ENCODE measurements at places on chromosomes 2 and 18.

DNA sequence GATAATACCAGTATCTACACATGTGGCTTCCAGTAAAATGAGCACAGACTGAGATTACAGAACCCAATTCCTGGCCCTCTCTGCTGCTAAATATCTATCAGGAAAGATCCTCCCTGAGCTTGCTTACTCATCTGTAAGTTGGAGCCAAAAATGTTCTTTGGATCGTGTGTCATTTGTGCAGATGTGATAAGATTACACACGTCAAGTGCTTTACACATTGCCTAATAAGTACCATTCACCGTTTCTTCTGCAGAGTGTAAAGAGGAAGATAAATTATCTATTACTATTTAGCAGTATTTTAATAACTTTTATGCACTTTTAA lies 23.2 kb upstream of the SLC20A1 start:
- no peak for DNase-seq

DNA sequence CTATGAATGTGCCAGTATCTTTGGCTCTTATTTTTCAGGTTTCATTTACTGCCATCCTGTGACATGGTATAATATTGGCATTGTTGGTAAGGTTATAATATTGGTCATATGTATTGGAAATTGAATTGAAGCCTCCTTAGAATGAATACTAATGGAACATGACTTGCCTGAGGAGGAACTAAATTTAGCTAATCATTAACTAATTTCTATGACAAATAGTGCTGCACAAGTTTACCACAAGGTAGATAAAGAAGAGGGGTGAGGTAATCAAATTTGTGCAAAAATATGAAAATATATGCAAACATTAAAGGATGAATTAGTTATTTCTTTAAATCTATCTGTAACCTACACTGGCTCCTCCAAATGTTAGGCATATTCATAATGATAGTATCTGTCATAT lies 43.2 kb upstream of the ORC2 start:
- no peak for DNase-seq

DNA sequence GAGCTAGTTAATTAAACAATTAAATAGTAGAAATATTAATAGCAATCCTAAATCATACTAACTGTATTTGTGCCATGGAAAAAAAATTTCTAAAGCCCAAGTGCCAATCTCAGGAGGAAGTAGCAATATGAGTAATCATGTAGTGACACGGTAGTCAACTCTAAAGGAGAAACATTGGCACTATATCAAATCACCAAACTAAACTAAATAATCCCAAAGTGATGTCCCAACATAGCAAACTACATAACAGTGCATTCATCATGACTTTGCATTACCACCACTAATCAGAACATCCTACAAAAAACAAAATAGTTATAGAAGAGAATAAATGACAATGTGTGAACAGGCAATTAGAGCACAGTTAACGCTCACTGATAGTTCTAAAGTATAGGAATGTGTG lies 195.1 kb downstream of the EXOC6B start:
- DNase-seq: no peak

DNA sequence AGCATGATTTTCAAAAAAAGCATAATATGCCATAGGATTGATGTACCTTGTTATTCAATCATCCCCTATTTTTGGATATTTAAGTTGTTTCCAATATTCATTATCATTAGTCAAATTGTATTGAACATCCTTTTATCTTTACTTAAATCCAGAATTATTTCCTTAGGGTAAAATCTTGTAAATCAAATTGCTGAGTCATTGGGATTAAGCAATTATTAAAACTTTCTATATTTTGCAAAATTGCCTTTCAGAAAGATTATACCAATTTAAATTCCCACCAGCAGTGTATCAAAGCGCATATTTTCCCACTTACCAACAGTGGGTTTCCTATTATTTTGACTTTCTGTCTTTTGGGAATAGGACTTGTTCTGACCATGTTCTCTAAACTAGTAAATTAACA lies 159.3 kb downstream of the SS18 start:
- no peak for DNase-seq

DNA sequence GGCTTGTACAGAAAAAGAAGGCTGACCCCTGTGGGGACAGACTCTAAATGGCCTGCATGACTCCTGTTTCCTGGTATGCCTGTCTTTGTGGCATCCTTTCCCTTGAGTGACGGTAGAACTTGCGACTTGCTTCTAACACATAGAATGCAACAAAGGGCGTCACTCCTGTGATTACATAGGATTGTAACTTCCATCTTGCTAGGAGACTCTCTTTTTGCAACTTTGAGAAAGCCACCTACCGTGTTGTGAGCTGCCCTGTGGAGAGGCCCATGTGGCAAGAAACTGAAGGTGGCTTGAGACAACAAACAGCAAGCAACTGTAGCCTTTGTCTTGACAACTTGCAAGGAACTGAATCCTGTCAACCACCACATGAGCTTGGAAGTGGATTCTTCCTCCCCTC lies 46.5 kb downstream of the THNSL2 start:
- DNase-seq: no peak

DNA sequence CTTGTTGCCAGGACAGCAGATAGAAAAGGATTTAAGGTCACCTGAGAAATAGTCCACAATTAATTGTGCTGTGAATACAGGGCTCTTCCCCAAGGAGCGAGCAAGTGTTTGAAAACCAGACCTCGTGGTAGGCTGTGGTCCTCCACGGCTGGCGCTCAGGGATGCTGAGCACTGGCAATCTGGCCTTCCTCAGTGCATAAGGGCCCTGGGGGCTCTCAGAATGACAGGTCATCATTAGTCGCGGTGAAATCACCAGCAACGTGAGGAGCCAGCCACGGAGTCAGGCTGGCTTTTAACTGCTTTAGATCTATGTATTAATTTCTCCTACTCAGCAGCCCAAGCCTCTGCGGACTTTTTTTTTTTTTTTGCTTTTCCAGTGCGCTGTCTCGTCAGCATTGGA lies 148.5 kb downstream of the FHOD3 start:
- DNase-seq: no peak

- DNase-seq: no peak
Observed at GRCh38 chr2:226875438-226876225, 39.8 kb downstream of the RHBDD1 start.

- DNase-seq: no peak
Observed at GRCh38 chr2:197281421-197281820, 29.2 kb downstream of the ANKRD44 start.

DNA sequence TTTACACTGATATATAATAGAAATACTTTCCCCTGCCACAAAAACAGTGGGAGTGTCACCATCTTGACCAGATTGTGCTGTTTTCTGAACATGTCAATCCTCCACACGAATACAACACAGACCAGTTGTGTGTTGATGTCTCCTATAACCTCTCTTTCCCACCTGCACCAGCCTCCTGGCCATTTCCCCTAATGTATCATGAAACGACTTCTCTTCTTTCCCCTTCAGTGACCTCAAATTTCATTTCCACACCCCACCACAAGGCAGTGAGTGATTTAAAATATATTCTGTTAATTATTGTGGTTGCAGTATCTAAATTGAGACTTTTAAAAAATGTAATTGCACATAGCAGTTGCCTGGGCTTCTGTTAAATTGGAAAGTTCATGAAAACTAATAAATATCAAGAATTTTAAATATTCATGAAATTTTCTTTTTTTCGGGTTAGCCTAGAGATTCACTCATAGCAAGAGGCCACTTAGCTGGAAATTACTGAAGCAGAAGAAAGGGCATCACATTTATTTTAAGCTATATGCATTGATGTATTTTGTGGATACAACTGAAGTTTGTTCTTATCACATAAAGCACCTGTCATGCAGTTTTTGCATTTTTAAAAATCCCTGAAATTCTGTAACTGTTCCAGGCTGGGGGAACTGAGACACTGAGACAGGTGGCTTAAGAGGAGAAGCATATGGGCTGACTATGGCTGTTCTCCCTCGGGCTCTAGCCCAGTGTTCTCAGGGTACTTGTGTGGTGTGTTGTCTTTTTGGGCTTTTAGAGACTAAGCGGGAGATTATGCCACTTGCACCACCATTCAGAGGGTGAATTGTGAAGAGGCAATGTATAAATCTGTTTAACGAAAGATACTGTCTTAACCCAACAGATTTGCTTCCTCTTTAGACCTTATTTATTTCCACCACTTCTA lies 15.9 kb downstream of the FAM171B start:
- no peak for DNase-seq

- no peak for DNase-seq
Observed at GRCh38 chr18:11808001-11808855, 43.0 kb upstream of the CHMP1B start.

GRCh38 chr2:198098918-198099317 lies 294.5 kb downstream of the PLCL1 start:
- no peak for DNase-seq

DNA sequence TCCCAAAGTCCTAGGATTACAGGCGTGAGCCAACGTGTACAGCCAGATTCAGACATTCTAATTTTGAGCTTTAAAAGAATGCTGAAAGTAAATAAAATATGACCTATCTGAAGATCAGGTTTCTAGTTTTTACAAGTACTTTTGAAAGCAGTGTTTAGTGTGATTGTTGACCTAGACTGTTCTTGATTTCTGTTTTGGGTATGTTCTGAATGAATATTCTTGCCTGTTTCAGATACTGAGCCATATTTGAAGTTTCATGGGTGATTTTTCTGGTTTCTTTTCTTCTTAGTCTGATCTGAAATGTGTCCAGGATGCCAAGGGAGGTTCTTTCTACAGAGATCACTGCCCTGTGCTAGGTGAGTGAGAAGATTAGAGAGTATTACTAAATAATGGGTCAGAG lies 37.2 kb downstream of the MIB1 start:
- DNase-seq: no peak

DNA sequence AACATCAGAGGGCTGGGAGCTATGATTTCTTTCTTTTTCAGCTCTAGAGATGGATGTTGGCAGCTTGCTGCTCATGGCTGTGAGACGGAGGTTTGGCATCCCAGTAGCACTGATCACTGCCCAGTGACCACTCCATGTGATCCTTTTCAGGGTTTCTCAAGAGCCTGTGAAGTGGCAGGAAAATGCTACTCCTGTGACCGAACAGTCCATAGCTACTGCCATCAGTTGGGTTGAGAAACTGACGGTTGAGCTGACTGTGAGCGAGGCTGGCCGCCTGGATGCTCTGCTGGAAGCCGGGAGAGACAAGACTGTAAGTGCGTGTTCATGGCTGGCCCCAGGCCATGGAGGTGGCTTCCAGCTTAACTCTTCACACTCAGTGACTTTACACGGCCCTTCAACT lies 34.2 kb downstream of the VWA3B start:
- DNase-seq: no peak

DNA sequence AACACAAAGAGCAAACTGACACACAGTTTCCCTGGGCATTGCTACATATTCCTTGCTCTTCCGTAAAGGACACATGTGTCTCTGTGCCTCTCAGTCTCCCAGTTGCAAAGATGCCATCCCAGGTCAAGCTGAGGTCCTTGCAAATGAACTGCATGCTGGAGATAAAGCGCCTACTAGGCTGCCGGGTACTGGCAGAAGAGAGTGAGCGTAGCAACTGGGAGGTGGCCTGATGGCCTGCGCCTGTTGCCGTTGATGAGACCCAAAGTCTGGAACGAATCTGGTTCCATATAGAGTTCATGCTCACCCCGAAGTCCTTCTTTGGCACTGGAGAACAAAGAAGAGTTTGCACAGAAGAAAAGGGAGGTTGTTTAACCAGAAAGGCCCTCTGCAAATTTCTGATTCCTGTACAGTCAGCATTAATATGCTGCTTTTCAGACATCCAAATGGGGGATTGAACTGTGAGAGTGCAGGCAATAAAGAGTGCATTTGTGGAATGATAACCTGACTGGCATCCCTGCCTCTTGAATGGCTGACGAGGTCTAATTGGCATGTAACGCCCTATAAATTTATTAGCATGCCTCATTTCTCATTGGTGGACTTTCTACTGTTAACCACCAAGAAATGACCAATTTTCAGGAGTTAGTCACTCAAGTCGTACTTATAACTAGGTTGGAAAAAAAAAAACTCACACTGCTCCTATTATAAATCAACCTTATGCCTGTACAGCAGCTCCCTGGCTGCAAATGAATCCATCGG lies 78.7 kb downstream of the GBX2 start:
- no peak for DNase-seq

GRCh38 chr2:62114564-62114963 lies 81.4 kb upstream of the B3GNT2 start:
- DNase-seq: no peak

DNA sequence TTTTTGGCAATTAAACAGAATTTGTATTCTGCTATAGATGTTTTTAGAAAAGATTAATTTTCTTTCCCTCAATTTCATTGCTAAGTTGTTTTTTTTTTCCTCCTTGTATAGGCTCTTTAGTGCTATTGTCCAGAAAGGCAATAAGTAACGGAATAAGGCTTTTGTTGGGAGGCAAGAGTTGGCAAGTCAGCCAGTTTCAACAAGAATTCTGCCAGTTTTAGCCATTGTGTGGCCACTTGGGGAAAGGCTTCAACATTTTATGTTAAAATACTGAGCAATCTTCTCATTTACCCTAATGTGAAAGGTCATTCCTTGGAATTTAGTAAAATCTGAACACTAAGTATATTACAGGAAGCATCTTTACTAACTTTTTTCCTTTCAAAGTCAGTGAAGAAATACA lies 9.6 kb downstream of the CALCRL start:
- no peak for DNase-seq

DNA sequence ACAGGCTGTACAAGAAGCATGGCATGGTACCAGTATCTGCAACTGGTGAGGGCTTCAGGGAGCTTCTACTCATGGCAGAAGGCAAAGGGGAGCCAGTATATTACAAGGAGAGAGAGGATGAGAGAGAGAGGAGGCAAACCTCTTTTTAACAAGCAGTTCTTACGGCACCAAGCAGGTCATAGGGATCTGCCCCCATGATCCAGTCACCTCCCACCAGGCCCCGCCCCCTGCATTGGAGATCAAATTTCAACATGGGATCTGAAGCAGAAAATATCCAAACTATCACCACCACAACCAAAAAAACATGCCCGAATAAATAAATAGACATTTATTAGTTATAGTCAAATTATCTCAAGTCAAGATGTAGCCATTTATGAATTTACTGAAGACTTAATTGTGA lies 14.5 kb upstream of the SLC35F5 start:
- no peak for DNase-seq

- no peak for DNase-seq
Observed at GRCh38 chr2:86770816-86771301, 19.9 kb downstream of the CD8A start.

DNA sequence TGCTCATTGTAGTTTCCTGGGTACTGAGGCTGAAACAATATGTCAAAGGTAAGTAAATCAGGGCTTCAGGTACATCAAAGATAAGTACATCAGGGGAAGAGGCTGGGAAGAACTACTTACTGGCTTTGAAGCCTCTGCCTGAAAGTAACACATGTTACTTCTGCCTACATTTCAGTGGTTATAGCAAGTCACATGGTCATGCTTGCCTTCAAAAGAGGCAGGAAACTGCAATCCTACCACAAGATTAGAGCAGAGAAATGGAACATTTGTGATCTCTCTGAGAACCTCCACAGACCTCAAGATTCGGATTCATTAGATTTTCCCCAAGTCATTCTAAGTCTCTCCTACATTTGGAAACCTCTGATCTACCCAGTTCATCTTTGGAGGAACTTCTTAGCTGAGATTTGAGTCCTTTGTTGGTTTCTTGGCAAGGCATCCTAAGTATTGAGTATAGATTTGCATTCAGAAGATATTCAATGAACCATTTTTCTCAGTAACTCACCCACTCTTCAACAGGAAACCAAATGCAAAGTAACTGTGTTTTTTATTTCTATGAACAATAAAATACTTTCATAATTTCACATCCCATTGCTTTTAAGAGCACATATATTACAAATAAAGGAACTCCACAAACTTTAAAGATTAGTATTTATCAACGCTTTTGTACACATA lies 48.5 kb upstream of the CCDC195 start:
- no peak for DNase-seq

- DNase-seq: no peak
Observed at GRCh38 chr2:25712455-25712854, 39.1 kb upstream of the DTNB start.

Measured in CD4-positive, alpha-beta T cell treated with Interleukin-15 for 1 hour (primary cell).